Hematopoietic multipotent progenitor cell treated with erythropoietin and hydrocortisone succinate and interleukin-3 and kit ligand, for 4 days (in vitro differentiated cells): ENCODE measurements at places on chromosomes 2 and 18.

GRCh38 chr2:78068808-78069207, 546.6 kb upstream of the LRRTM4 start:
- no peak for DNase-seq

DNA sequence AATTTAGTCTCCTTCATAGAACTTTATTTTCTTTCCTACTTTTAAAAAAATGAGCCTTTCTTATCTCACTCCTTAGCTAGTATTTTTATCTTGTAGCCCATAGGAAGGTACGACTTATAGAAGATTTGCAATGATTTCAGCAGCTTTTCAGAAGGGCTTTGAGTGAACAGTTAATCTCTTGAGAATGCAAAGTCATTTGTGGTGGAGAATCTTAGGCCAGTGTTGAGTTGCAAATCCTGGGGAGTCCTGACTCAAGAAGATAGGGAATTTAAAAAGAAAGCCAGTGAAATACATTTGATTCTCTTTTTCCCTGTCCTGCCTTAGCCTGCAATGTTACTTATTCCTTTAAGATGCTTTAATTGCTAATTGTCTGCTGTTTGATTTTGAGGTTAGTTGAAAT, 33.6 kb downstream of the LYPD6 start:
- no peak for DNase-seq

GRCh38 chr2:163859951-163860350, 124.1 kb upstream of the FIGN start:
- no peak for DNase-seq

DNA sequence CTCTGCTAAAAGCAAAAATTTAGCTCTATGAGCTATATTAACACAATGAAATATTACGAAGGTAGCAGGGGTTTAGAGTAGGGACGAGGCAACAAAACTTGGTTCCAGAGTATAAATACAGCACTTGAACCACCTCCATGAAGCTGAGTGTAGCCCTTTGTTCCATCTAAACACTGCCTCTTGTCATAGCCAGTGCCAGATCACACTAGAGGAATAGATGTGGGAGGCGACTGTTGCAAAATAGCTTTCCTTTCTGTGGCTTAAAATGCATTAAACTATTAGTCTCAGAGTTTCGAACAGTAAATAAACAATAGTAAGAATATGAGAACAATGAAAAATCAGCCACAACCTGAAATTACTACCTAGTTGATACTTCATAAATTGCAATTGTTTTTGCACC, 29.8 kb downstream of the PIEZO2 start:
- DNase-seq = no peak

DNA sequence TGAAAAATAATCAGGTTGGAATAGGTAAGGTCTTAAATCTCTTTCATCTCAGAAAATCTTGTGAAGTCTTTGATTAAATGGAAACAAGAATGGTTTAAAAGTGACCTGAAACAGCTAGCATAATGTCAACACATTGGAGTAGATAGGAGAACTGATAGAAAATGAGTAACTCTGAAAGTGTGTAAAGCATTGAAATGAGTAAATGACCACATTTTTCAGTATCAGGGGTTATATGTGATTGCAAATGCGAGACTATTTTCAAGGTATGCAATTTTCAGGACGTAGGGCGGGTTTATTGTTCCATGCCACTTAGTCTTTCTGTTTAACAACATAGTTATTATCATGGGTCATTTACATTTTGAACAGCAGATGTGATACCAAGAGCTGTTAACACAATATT, 1383.2 kb downstream of the LRP1B start:
- no peak for DNase-seq

DNA sequence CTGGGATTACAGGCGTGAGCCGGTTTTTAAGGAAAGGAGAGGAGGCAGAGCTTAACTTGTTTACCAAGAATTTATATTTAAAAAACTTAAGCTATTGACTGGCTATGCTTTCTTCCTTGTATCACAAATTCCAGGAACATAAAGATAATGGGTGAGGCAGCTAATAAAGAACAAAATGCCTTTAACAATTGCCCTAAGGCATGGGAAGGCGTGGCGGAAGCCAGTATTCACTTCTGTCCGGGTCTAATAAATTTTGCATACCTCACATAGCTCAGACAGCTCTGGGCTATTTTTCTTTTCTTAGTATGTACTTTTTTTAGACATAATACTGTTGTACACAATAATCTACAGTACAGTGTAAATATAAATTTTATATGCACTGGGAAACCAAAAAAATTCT, 1.0 kb upstream of the LDAH start:
- DNase-seq = no peak

- no peak for DNase-seq
Observed at GRCh38 chr2:205495819-205496218, 186.5 kb upstream of the NRP2 start.

DNA sequence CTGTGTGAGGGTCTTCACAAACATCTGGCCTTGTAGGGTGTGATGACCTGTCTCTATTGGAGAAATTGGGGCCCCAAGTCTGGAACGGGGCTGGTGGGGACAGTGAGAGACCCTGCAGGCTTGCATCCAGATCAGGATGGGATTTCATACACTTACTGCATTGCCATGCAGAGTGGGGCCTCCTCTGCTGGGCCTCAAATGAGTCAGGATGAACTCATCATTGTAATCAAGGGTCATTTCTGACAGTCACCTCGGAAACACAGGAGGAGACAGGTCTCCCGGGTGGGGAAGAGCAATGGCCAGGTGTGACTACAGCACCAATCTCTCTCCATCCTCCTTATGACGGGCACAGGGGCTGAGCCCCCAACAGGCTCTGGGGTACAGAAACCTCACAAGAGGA, 48.1 kb upstream of the GALR1 start:
- DNase-seq = no peak

DNA sequence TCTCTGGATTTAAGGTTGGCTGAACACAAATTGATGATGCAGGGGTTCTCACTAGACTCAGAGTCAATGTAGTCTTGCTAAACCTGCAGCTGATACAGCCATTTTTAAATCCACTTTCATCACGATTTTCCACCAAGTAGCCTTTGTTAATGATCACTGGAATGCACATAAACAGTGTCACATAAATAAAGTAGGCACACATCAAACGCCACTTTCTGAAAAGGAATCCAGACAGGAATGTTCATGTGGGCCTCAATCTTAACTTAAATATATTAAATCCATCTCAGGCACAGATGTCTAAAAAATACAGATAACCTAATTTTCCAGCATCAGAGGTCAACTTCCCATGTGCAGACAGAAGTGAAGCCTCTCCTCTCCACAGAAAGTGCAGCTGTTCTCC, 58.3 kb downstream of the LAMA1 start:
- DNase-seq = no peak

GRCh38 chr2:181836583-181836982, 54.9 kb upstream of the ITPRID2 start:
- no peak for DNase-seq

DNA sequence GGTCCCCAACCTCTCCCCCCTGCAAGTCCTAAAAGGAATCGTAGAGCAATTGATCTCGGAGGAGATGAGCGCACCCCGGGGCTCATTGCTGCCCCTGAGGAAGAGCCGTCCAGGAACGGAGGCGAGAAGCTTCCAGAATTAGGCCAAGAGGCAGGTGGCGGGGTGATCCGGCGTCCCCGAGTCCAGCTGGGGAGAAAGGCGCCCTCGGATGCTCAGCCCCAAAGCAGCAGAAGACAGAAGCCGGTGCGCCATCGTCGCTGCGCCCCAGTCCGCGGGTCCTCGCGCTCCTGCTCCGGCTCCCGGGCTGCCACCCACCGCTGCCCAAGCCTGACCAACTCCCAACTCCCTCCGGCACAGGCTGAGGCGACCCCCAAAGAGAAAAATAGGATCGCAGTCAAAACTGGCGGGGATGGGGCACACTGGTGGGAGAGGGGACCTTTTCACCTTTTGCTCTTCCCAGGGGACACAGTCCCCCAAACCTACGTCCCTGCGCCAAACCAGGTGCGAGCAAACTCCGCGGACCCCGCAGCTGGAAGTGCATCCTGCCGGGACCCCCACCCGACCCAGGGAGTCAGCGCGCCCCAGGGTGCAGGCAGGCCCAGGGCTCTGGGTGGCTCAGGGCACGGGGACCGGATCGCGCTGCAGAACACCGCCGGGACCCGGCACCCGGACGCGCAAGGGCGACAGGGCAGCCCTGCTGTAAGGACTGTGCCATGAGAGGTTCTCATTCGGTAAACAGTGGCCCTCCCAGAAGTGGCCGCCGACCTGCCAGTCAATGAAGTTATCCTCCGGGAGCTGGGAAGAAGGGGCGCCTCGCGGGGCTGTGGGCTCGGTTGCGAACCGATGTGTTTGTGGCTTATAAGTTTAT, 8.4 kb upstream of the MEIS1 start:
- DNase-seq = no peak

DNA sequence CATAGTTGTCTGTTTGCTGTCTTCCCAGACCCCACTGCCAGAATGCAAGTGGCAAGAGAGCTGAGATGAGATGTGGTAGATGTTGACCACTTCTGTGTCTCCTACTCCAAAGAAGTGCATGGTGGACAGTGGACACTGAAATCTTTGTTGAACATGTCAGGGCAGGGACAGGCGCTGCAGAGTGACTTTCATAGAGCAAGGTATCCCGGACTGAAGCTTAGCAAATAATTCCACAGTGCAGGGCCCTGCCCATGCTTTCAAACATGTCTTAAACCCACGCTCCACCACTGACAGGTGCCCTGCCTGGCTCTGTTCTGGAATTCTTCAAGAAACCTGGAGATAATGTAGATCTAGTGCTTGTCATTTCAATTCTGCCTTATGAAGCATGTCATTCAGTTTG, 470.5 kb upstream of the ID2 start:
- DNase-seq = no peak
